ENCODE measurements at places on chromosomes 3 and 15.
A peak's percentile ranks its signal among the peaks of the same experiment; 100 is the strongest.

- no peak for DNase-seq
- H3K27ac ChIP-seq: no peak overlapping the region
- no peaks in the 10 kb centered on the region for H3K36me3 ChIP-seq
- no peaks in the 10 kb centered on the region for H3K27me3 ChIP-seq
- H3K4me3 ChIP-seq: no peak overlapping the region
- H3K4me1 ChIP-seq: no peaks in the 10 kb centered on the region
Measured at GRCh38 chr3:4030624-4031023, 231.4 kb downstream of the LRRN1 start.

DNA sequence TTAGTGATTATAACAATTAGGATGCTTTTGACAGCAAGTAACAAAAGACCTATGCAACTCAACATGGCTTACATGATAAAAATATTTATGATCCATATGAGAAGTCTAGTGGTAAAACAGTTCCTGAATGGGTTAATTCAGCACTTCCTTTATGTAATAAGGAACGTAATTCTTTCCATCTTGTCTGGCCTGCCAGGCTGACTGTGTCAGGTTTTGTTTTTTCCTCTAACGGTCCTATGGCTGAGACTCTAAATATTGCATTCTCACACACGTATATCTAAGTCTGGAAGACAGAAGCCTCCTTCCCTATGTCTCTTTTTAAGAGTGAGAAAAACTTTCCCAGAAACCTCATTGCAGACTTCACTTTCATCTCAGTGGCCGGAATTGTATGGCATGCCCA lies 50.6 kb downstream of the DUT start:
- H3K36me3 ChIP-seq: no peaks in the 10 kb centered on the region
- peaks cover 12% of the 10 kb centered on the region for H3K27me3 ChIP-seq
- H3K4me1 ChIP-seq: no peaks in the 10 kb centered on the region

DNA sequence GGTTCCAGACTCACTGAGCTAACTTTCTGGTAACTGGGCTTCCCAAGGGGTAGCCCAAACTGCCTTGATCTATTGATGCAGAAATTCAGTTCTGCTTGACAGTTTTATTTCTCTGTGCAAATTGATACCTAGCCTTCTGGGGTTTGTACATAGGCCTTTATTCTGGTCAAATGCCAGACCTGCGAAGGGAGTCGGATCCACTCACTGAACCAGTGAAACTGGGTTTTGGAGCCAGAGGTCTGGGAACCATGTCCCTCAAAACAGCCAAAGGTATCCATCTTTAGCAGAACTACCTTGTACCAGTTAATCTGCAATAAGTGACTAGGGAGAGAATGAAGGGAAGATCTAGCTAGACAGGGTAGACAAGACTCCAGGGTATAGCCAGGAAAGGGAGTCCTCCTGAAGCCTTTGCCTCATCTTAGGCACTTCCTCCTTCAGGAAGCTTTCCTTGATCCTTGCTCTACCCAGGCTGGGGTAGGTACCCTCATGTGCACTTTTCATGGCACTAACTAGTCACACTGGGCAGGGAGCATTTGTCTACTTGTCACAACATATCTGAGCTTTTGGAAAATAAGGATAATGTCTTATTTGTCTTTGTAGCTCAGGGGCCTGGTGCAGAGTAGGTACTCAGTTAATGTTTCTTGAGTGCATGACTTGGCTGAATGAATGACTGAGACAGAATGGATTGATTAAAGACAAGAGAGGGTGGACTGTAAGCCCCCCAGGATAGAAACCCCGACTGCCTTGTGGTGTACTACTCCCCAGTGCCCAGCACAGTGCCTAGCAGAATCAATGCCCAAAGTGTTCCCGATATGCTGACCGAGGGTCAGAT lies 1.4 kb upstream of the SNX33 start:
- peaks cover 10% of the 10 kb centered on the region for H3K4me1 ChIP-seq
- H3K4me3 ChIP-seq: peak overlapping the region; percentile 84
- no peak for DNase-seq

- peak within 1 kb of the TSS; percentile 91 for H3K4me3 ChIP-seq
- peak; percentile 93 for DNase-seq
- H3K4me1 ChIP-seq: peaks cover 15% of the 10 kb centered on the region
- H3K36me3 ChIP-seq: no peaks in the 10 kb centered on the region
- no peak within 1 kb of the TSS for H3K27ac ChIP-seq
Measured at GRCh38 chr3:42502429-42503250, at the start of gene VIPR1. Gene VIPR1, plus strand, starts transcription at chr3:42502643. Its CDS starts 93 bp downstream, at chr3:42502736.

Data from memory B cell (primary cell).